ENCODE measurements at places on chromosomes 16 and 17. TPM values are rescaled to one million over a fixed set of nuclear protein-coding genes. Genes with fewer than 3 reads are reported as not detected.

- DNase-seq = no peak
Measured at GRCh38 chr16:17270683-17271109, 200.1 kb downstream of the XYLT1 start.

GRCh38 chr17:20611309-20611708 lies 31.8 kb downstream of the CDRT15L2 start:
- no peak for DNase-seq

The KRT24 gene
- not detected for total RNA-seq

The MCRIP2 gene
- 22.4 TPM for total RNA-seq

The CCL14 gene
- total RNA-seq = not detected

The TPSG1 gene
- total RNA-seq = not detected

- peak; percentile 81 for DNase-seq
Measured at GRCh38 chr16:10862438-10862837, 14.6 kb upstream of the CIITA start.

DNA sequence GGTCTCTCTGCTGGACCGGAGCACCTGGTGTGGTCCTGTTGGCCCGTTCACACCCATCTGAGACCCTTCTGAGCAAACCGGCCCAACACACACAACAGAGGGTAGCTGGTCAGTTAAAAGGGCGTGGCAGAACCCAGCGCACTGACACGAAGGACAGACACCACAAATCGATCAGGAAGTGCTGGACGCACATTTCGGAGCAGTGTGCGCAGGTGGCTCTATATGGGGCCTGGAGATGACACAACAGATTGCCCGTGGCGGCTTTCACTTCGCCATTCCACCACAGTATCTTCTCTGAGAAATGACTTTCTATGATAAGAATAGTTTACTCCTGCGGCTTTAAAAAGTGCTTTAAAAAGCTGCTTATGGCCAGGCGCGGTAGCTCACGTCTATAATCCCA lies 12.5 kb downstream of the CCDC57 start:
- no peak for DNase-seq

The LHX1 gene
- total RNA-seq = 0.49 TPM

DNA sequence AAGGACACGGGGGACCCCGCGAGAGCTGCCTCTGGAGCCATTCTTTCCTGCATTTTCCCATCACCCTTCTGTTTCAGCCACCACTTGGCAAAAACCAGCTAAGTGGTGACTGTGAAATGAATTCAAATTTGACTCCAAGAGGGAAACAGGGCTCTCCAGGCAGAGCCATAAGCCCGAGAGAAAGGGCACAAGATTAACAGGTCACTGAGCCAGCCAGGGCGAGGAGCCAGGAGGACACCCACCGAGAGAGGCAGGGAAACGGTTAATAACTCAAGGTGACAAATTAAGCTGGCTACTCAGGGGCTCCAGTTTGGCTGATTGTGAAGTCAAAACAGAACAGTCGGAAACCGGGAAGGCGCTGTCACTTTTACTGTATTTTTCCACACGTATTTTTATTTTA lies 67.8 kb upstream of the SOX9 start:
- no peak for DNase-seq

The TBC1D3C gene
- total RNA-seq = not detected

GRCh38 chr17:2138761-2139160 lies 83.9 kb downstream of the HIC1 start:
- peak; percentile 62 for DNase-seq

DNA sequence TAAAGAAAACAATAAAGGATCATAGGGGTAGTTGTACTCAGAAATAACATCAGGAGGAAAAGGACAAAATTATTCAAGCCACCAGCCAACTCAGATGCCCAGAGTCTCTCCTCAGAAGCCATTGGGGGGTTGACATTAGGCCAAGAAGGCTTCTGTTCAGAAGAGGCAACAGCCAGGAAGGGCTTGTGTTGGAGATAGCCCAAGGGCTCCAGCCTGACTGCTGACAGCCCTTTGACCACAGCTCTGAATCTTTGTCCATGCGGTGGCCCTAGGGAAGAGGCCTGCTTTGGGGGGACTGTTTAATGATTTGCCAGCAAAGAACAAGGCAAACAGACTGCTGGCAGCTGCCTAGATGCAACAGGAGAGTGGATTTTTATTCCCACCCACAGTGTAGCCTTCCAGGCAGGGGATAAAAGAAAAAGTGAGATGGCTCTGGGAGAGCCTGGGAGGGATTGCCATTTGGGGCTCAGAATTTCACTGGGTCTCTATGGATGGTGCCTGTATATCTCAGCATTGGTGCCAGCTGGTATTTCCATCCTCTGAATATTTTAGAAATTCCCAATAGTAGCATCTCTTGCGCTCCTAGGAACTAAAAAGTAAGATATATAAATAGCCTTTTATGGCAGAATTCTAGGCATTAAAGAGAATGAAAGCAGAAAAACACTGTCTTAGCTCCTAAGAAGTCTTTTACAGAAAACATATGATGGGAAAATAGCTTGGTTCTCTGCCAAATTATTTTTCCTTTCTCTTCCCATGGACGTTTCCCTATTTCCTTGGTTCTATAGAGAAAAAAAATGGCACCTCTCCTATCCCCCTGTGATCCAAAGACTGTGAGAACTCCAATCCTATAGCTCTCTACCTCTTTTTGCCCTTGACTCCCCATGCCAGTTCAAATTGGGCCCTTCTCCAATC lies 29.4 kb upstream of the SUPT4H1 start:
- DNase-seq = no peak
